ENCODE measurements at places on chromosomes 13 and 19. TPM values are rescaled to one million over a fixed set of nuclear protein-coding genes. Genes with fewer than 3 reads are reported as not detected.

GRCh38 chr19:7871437-7872305 is 2.5 kb downstream of the PRR36 start:
- DNase-seq = peak; percentile 29

DNA sequence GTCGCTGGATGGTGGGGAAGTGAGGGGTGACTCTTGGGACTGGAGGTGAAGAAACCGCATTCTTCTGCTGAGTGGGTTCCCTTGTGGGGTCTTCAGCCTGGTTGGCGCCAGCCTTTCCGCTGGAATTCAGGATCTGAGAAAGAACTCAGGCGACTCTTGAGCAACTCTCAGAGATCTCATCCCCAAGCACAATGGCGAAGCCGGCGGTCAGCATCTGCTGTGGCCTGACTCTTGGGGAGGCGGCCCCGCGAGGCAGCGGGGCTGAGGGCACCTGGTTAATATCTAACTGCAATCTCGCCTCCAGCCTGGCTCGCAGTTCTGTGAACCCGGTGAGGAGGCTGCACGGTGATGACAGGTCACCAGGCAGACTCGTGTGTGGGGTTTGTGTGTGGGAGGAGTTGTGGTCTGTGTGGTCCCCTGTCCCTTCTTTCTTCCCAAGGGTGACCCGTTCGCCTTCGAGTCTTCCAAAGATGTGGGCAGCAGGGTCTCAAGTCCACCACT is 883 bp downstream of the ZNF441 start:
- DNase-seq = no peak

GRCh38 chr13:76552807-76553206 is 333.4 kb downstream of the KCTD12 start:
- no peak for DNase-seq

DNA sequence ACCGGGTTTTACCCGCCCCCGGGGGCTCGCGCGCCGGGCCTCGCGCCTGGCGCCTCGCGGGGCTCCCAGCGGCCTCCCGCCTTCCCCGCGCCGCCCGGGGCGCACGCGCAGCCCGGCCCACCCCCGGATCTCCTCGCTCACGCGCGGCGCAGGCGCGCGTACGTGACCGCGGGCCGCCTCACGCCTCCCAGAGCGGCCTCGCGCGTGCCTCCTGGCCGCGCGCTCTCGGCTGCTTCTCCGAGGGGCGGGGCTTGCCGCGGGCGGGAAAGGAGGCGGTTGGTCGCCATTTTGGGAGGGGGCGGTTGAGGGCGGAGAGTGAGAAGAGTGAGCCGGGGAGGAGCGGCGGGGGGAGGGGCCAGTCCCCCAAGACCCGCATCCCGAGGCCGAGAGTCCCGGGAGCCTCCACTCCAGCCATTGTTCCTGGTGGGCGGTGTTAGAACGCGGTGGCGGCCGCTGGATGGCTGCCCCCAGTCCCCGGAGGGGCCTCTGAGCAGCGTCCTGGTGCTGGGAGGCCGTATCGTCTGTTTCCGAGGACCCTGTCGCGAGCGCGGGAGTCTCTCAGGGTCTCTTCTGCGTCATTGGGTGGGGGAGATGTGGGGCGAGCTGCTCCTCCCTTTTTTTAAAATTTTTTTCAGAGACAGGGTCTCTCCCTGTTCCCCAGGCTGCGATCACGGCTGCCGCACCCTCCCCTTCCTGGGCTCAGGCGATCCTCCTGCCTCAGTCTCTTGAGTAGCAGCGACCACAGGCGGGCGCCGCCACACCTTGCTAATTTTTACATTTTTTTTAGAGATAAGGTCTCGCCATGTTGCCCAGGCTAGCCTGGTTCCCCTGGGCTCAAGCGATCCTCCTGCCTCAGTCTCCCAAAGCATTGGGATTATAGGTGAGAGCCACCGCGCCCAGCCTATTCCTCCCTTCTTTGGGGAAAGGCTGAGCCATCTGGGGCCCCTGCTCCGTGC is at the start of gene ZNF541:
Gene ZNF541, minus strand, starts transcription at position 78 of the 956 bp plus-strand sequence. CDS start 17,292 bp downstream, outside the sequence.
- DNase-seq = peak; percentile 12

Gene ZNF44
- 13.2 TPM for total RNA-seq

Gene ACER1
- not detected for total RNA-seq

DNA sequence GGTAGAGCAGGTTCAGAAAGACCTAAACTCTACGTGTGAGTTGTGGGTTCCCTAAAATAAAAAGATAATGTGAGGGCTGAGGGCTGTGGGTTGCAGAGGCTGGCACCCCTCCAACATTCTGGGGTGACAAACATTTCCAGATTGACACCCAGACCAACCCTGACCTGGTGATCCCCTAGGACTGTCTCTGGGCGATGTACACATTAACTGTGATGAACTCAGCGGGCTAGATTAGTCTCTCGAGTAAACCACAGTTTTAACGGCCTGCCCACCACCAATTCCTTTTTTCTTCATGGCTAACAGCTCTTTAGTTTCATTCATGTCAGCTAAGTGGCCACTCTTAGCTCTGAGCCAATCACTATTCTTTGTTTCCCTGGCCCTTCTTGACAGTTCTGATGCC is 24.8 kb downstream of the SIAH3 start:
- no peak for DNase-seq

- DNase-seq = no peak
These were observed 216.2 kb downstream of the IRS2 start for GRCh38 chr13:109569958-109570711.

- no peak for DNase-seq
These were observed 924 bp downstream of the PRAM1 start for GRCh38 chr19:8501516-8501915.

DNA sequence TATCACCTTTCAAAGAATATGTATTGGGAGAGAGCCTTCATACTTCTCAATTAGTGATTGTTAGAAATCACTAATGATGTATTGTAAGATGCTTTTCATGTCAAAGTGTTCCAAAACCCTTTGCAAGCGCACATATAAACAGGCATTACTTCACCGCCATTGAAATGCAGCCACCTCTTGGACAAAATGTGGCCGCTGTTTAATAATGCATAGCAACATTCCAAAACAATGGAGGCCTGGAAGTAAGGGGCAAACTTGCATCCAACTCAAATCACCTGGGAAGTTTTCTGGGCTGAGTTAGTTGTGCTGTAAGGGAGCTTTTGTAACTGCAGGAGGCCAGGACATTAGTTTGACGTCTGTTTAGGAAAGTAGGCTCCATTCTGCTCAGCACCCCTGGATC is 438.1 kb downstream of the FGF9 start:
- no peak for DNase-seq

- DNase-seq = no peak
These were observed 162.1 kb downstream of the ZIC5 start for GRCh38 chr13:99809496-99809895.

DNA sequence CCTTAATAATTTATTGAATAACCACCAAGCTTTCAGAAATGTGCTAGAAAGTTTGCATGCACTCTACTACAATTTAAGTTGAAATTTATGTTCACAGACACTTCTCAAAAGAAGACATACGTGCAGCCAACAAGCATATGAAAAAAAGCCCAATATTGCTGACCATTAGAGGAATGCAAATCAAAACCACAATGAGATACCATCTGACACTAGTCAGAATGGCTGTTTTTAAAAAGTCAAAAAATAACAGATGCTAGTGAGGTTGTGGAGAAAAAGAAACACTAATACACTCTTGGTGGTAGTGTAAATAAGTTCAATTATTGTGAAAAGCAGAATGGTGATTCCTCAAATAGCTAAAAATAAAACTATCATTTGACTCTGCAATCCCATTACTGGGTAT is 308.8 kb upstream of the PCDH9 start:
- DNase-seq = no peak

Gene TNFSF9
- total RNA-seq = 1.8 TPM

Gene KLK11
- total RNA-seq = 0.85 TPM

DNA sequence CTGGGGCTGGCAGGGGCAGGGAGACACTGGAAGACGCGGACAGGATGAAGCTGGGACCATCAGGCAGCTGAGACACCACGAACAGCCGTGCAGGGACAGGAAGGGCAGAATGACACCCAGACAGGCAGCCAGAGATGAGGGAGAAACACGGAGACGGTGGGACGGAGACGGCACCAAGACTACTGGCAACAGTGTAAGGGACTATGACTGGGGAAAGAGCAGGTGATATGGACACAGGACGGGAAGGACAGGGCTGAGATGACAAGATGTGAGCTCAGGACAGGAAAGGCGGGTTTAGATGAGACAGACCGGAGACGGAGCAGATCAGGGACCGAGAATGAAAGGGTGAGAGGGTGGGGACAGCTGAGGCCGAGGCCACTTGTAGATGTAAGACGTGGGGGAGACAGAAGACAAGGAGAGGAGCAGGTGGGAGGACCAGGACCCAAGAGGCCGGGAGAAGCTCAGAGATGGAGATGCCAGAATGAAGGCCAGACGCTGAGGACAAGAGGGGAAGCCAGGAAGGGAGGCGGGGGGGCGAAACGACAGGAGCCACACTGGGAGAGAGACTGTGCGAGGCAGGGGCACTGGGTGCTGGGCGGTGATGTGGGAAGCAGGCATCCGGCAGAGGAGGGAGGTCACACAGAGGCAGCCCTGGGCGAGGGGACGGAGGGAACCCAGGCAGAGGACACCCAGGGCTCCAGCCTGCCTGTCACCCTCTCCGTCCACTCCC is 17.5 kb upstream of the EHD2 start:
- no peak for DNase-seq

DNA sequence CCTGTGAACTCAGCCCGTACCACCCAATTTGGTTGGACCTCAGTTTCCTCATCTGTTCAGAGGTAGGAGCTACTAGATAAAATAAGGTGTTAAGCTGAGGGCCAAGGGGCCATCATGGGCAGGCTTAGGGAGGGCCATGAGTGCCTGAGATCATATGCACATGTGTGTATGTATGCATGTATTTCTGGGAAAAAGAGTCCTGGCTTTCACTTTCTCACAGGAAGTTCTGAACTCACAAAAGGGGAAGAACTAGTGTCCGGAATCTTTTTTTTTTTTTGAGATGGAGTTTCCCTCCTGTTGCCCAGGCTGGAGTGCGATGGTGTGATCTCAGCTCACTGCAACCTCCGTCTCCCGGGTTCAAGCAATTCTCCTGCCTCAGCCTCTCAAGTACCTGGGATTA is 18.9 kb downstream of the TGFB1 start:
- no peak for DNase-seq

GRCh38 chr13:40251343-40252032 is 415.0 kb downstream of the FOXO1 start:
- DNase-seq = no peak

DNA sequence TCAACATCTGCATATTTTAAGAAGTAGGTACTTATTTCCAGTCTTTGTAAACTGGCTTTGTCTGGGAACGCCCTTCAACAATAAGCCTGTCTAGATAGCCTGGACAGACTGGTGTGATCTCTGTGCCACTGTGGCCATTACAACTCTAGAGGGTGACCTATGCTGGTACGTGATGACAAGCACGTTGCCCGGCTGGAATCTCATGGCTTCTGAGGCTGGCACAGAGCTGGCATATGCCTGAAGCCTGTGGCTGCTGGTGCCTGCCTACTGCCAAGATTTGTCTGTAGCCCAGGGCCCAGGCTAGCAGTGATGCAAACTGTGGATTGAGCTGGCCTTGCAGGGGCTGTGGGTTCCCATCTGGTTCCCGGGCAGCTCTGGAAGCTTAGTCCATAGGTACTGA is 34.0 kb downstream of the IGFL3 start:
- no peak for DNase-seq

Gene CATSPERD
- total RNA-seq = 0.41 TPM

GRCh38 chr13:52785739-52786138 is 46.1 kb upstream of the CNMD start:
- DNase-seq = no peak

DNA sequence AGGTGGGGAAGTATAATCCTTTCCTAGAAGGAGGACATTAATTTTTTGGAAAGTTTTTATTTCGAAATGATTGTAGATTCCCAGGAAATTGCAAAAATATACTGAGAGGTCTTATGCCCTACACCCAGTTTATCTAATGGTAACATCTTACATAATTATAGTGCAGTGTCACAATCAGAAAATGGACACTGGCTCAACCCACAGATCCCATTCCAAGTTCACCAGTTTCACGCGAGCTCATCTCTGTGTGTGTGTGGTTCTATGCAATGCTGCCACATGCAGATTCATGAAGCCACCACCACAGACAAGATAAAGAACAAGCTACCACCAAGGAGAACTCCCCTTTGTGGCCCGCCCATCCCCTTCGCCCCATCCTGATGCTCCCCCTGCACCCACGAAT is 24.4 kb downstream of the IL17D start:
- no peak for DNase-seq

GRCh38 chr13:111132948-111133347 is 17.8 kb downstream of the ARHGEF7 start:
- DNase-seq = no peak

DNA sequence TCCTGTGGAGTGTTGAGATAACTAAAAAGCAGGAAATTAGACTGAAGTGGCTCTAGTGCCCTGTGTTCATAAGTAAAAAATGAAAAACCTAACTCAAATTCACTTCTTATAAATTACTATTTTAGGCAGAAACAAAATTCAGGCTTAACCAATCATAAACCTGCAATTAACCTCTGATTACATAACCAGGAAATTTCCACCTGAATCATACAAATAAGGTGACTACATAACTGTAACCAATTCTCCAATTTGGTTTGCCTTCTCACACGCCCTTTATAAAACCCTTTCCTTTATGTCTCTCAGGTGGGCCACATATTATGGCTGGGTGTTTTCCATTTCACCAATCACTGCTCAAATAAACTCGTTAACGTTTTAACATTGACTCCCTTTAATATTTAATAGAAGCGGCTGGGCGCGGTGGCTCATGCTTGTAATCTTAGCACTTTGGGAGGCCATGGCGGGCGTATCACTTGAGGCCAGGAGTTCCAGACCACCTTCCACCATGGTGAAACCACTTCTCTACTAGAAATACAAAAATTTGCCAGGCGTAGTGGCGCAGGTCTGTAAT is 22.9 kb upstream of the ZNF724 start:
- no peak for DNase-seq

Gene ZNF729
- total RNA-seq = not detected

GRCh38 chr19:46361915-46362314 is 15.0 kb downstream of the PPP5C start:
- DNase-seq = no peak

Gene MYBPC2
- total RNA-seq = 0.14 TPM

DNA sequence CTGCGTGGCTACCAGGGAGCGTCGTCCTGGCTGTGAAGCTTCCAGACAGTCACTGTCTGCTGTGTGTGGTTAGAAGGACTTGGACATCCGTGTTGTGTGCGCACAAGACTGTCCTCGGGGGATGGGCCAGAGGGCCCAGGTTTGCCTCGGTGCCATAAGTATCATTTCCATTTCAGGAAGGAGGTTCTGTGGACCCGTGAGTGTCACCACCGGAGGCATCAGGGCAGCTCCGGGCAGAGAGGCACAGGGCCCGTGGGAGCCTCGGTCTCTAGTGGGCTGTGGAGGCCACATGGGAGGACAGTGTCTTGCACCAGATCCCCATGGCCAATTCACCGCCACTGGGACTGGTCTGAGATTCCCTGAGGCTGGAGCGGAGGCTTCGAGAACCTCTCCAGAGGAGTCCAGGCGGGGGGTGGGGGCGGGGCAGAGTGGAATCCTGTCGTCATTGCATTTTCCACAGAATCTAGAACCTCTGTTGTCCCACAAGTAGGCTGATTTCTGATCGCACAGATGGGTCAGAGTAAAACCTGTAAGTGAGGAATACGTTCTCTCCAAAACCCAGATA is 6.0 kb downstream of the ZNF57 start:
- no peak for DNase-seq

- no peak for DNase-seq
These were observed 8.0 kb upstream of the POU2F2 start for GRCh38 chr19:42140125-42140754.

Gene DLL3
- not detected for total RNA-seq

Gene DHRS12
- total RNA-seq = 4.9 TPM
